ENCODE measurements at places on chromosomes 1 and 21.

- no peak for DNase-seq
Measured at GRCh38 chr1:186215636-186216035, 159.4 kb downstream of the TPR start.

GRCh38 chr1:209710093-209710492 lies 5.4 kb downstream of the HSD11B1 start:
- DNase-seq: no peak

- DNase-seq: no peak
Measured at GRCh38 chr1:93593854-93594602, 87.6 kb downstream of the BCAR3 start.

- no peak for DNase-seq
Measured at GRCh38 chr1:170009551-170009950, 64.9 kb downstream of the KIFAP3 start.

DNA sequence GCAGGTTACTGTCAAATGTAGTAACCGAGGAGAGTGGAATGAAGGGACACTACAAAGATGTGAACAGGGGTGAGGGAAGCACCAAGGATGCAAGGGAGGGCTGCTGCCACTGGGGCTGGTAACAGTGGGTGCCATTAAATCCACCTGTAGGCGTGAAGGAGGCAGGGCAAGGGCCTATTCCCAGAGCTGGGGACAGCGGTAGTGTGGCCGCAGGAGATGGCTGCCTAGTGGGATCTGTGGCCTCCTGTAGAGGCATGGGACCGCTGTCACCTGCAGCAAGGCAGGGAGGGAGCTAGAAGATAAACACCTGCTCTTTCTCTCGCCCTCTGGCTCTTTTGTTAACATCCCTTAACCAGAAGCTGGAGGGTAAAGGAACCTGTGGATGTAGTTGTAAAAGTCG lies 80.5 kb upstream of the CNIH3 start:
- no peak for DNase-seq

GRCh38 chr21:35882791-35883240 lies 177.5 kb downstream of the SETD4 start:
- no peak for DNase-seq

DNA sequence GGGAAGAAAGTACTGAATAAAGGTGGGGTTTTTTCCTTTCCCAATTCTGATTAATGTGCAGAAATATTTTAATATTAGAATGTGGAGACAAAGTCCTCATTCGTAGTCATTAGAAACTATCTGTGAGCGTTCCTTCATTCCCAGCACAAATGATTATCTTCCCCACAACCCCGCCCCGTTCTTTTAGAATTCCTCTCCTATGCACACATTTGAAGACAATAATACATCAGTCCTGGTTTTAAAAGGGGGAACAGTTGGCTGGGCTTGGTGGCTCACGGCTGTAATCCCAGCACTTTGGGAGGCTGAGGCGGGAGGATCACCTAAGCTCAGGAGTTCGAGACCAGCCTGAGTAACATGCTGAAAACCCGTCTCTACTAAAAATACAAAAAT lies 876 bp downstream of the ALDH9A1 start:
- no peak for DNase-seq

GRCh38 chr1:25790472-25790871 lies 9.5 kb upstream of the SELENON start:
- DNase-seq: no peak

DNA sequence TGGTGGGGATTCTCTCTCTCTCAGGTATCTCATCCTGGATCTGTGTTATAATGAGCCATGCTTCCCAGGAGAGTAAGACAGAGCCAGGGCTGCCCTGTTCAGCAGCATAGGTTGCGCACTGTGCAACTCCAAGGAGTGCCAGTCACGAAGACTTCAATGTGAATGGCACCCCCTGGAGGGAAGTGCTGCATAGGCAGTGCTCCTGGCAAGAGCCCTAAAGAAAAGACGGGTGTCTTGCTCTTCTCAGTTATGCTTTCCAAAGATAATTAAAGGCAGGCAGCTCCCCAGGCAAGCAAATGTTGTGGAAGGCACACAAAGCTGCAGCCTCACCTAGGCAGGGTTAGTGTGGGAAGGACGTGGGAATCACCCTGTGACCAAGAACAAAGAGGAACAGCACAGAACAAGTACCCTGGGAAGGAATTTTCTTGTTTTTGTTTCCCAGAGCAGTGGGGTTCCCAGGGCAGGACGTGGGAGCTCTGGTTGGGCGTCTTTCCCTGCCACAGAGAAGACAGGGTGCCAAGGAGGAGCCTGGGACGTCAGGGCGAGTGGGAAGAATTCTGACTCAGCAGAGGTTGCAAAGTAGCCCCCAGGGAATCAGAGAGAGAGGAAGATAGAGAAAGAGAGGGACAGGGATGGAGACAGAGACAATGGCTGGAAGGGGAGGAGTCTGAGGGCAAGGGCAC lies 120.9 kb downstream of the KCNN3 start:
- no peak for DNase-seq

DNA sequence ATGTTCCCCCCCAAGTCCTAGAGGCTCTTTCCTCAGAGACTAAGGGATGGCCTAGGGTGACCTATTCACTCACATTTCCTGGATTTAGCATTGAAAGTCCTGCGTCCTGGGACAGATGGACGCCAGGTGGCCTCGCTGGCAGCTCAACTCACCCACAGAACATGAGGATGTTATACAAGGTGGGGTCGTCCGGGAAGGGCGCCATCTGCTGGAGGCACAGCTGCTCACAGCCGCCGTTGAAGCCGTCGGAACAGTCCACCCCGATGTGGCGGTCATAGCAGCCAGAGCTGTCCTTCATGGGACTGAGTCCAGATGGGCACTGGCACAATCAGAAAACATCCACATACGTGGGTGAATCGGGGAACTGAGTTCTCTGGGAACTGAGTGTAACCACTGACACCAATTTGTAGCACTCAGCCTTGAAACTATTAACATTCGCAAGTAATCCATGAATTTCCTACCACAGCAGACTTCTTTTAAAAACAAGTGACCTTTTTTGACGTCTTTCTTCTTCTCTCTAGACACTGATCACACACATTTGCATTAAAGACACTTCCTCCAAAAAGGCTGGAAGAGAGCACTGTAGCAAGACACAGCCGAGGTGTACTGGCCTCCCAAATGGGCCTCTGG lies 215.4 kb downstream of the ASTN1 start:
- no peak for DNase-seq

GRCh38 chr1:160489513-160490261 lies 33.4 kb downstream of the SLAMF6 start:
- DNase-seq: no peak

GRCh38 chr1:209748620-209749019 lies 7.2 kb upstream of the TRAF3IP3 start:
- DNase-seq: no peak

DNA sequence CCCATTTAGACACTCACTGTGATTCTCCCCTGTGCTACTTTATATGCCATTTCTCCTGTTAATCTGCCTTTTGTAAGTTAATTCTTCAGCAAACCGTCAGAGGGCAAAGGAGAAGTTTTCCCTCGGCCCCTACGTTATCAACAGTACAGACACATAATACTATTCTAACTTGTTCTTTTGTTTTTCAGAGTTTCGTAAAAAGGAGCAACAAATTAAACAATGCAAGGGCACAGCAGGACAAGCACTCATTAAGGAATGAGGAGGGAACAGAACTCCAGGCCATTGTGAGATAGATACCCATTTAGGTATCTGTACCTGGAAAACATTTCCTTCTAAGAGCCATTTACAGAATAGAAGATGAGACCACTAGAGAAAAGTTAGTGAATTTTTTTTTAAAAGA lies 32.3 kb downstream of the CNN3 start:
- DNase-seq: no peak

GRCh38 chr1:88678405-88678804 lies 5.7 kb upstream of the PKN2 start:
- no peak for DNase-seq

- peak; percentile 46 for DNase-seq
Measured at GRCh38 chr1:200510228-200510623, 100.4 kb upstream of the ZNF281 start.

DNA sequence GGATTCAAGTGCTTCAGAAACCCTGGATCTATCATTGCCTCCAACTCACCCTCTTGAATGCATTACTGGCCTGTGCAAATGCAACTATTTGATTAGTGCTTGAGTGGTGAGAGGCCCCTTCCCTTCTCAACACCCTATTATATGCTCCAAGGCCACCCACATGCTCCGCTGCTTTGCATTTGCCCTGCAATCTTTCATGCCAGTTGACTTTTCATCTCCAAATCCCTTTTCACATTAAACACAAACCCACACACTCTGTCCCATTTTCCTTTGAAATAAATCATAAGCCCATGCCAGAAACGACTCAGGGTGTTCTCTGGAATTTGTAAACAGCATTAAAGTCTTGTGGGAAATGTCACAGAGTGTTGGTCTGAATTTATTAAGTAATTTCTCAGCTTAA lies 78.9 kb upstream of the CTTNBP2NL start:
- DNase-seq: no peak

DNA sequence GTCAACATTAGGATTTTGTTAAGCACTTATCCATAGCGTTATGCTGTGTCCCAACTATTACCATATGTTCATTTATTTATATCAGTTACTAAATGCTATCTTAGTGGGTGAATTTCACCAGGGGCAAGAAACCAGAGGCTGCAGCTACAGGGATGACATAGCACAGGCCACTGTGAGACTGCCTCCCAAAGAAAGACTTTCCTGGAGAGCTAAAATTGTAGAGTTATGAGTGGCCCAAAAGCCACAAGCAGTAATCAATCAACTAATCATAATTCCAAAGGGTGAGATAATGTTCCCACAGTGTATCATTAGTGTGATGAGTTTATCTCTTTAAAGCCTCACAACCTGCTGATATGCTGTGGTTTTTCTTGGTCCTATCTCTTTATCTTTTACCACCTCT lies 3.8 kb upstream of the TGFB2 start:
- DNase-seq: no peak

GRCh38 chr1:186967656-186968394 lies 139.1 kb downstream of the PLA2G4A start:
- DNase-seq: no peak

DNA sequence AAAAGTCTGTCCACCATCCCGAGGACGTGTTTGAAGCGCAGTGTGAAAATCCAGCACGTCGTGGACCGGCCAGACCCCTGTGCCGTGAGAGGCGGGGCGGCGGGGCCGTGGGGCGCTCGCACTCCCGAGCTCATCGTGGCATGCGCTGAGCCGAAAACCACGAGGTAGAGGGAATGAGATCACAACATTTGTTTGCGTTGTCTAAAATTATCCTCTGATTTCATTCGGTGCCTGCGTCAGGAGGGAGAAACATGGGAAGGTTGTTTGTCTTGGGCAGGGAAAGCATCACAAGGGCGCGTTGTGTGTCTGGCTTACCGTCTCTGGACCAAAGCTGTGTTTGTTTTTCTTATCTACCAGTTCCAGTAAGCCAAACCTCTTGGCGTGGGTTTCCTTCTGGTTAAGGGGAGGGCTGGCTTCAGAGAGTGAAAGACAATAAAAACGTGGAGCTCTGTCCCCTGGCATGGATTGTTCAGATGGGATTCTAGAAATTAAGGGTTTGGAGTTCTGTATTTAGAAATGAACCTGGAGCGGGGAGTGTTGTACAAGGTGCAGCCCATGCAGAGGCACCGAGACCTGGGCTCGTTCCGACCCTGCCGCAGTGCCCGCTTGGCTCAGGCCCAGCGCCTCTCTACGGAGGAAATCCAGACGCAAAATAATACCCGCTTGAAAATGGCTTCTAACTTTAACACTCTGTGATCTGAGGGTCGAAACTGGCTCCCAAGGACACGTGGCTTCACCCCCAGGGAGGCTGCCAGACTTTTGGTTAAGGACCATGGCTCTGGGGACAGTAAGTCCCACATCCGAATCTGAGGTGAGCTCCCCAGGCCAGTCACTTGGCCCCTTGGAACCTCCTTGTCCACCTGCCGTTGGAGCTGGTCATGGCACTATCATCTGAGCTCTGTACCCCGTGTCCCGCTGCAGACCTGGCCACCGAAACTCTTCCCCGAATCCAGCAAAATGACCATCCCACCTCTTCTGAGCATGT lies 68.7 kb upstream of the FAM3B start:
- peak; percentile 93 for DNase-seq

DNA sequence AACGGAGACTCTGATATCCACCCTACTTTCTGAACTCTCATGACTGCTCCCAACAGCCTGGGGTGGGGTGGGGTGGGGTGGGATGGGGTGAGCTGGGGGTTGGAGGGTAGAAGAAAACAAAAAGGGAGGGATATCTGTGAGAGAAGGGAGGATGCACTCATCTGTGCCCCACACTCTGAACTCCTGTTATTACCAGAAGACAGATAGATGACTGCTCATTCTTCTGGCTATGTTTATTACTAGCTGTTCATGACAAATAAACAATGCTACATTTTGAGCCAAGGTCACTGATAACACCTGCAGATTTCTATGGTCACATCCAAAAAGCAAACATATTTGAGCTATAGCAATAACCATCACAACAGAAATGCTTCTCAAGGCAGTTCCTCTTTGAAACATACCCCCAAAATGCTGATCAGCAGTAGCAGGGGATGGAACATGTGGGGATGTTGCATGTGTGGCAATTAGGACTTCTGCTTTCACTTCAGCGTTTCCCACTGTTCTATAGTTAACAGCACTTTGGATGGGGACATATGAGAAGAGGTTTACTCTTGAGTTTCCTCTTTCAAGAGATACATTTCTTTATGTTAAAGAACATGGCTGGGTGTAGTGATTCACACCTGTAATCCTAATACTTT lies 43.3 kb downstream of the GPR3 start:
- no peak for DNase-seq

DNA sequence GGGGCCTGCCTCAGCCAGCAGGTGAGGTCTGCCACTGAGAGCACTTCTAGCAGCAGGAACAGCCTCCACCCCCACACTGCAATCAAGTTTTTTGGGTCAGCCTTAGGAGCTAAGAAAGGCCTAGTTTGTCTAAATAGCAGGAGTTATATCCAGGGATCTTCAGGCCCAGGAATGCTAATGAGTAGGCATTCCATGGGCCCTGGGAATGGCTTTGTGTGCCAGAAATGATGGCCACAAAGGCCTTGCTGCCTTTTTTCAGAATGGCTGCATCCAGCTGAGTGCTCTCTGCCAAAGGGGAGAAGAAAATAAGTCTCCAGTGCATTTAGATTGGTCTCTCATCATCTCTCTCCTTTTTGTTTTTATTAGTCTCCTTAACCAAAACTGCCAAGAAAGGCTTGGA lies 2.8 kb downstream of the MRTO4 start:
- DNase-seq: no peak

- DNase-seq: no peak
Measured at GRCh38 chr1:28110555-28110954, 22.1 kb upstream of the EYA3 start.

GRCh38 chr1:159705904-159706256 lies 8.5 kb downstream of the CRP start:
- no peak for DNase-seq

GRCh38 chr1:189431447-189431846 lies 1046.2 kb downstream of the BRINP3 start:
- DNase-seq: no peak

DNA sequence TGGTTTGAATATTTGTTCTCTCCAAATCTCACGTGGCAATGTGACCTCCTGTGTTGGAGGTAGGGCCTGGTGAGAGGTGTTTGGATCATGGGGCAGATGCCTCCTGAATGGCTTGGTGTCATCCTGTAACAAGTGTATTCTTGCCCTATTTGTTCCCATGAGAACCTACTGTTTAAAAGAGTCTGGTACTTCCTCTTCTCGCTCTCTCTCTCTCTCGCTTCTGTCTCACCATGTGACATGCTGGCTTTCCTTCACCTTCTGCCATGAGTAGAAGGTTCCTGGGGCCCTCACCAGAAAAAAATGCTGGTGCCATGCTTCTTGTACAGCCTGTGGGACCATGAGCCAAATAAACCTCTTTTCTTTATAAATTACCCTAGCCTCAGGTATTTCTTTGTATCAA lies 8.4 kb upstream of the PAXBP1 start:
- DNase-seq: no peak

- no peak for DNase-seq
Measured at GRCh38 chr1:16975838-16976237, 4.6 kb downstream of the MFAP2 start.

- DNase-seq: no peak
Measured at GRCh38 chr1:81583878-81584277, 216.9 kb upstream of the ADGRL2 start.
